ENCODE measurements at places on chromosomes 1 and 21.

DNA sequence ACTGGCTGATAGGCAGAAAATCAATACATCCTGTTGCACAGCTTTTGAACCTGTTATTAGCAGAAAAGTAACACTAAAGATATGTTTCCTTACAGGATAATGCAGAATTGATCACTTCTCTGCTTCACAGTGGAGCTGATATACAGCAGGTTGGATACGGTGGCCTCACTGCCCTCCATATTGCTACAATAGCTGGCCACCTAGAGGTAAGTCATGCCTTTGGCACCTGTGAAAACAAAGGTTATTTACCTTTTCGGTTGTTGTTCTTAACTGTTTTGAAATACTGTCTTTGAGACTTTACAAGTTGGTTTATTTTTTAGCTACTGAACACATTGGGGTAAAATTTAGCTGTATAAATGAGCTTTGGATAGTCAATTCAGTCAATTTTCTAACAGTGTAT is 36.3 kb downstream of the TNNI3K start:
- H3K4me1 ChIP-seq, result no peaks in the 10 kb centered on the region
- H3K36me3 ChIP-seq, result no peaks in the 10 kb centered on the region
- DNase-seq, result no peak
- H3K27ac ChIP-seq, result no peak overlapping the region
- 0 out of 2 replicates have a peak, but pooled peaks cover 10% of the 10 kb centered on the region for H3K27me3 ChIP-seq

- no peaks in the 10 kb centered on the region for H3K4me1 ChIP-seq
- H3K4me3 ChIP-seq, result no peak overlapping the region
- no peaks in the 10 kb centered on the region for H3K27me3 ChIP-seq
These were observed 47.9 kb upstream of the NUF2 start for GRCh38 chr1:163273766-163274441.

- H3K27me3 ChIP-seq, result no peaks in the 10 kb centered on the region
- no peak overlapping the region for H3K27ac ChIP-seq
- no peak overlapping the region for H3K4me3 ChIP-seq
These were observed 8.7 kb downstream of the TMPRSS3 start for GRCh38 chr21:42387164-42387563.

DNA sequence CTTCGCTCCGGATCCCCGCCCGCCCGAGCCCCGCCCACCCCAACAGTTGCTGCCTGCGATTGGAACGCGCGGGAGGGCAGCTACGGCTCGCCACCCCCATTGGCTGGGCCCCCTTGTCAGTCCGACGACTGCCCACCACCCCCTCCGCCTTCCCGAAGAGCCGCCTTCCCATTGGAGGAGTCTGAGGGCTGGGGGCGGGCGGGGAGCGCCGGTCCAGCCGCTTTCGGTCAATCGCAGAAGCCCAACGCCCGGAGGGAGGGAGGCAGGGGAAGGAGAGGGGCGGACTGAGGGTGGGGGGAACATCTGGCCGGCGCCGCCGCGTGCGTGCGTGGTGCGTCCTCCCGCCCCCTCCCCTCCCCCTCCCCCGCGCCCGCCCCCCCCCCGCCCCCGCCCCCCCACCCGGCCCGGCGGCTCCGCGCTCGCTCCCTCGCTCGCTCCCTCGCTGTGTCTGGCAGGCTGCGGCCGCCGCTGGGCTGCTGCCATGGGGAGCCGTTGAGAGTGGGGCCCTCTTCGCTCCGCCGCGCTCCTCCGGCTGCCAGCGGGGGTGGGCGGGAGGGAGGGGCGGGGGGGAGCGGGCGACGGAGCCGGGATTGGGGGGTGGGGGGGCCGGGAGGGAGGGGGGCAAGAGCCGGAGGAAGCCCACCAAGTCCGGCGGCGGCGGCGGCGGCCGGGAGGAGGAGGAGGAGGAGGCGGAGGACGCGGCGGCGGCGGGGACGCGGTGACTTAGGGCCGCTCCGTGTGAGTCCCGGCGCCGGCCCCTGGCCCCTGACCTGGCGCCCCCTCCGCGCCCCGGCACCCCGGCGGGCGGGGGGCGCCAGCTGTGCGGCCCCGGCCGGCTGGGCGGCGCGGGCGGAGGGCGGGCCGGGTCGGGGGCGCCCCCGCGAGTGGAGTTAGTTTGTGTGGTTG is 2.6 kb upstream of the ZBTB18 start:
- peak; percentile 99 for DNase-seq
- H3K27me3 ChIP-seq, result 0 out of 2 replicates have a peak, but pooled peaks cover 2% of the 10 kb centered on the region
- no peak overlapping the region for H3K27ac ChIP-seq
- H3K4me3 ChIP-seq, result peak overlapping the region; percentile 98

GRCh38 chr1:116359060-116359830 is 13.8 kb upstream of the ATP1A1 start:
- H3K4me1 ChIP-seq, result peaks cover 43% of the 10 kb centered on the region
- DNase-seq, result peak; percentile 83
- no peaks in the 10 kb centered on the region for H3K36me3 ChIP-seq
- H3K27me3 ChIP-seq, result no peaks in the 10 kb centered on the region
- no peak overlapping the region for H3K4me3 ChIP-seq
- H3K27ac ChIP-seq, result peak overlapping the region; percentile 4

DNA sequence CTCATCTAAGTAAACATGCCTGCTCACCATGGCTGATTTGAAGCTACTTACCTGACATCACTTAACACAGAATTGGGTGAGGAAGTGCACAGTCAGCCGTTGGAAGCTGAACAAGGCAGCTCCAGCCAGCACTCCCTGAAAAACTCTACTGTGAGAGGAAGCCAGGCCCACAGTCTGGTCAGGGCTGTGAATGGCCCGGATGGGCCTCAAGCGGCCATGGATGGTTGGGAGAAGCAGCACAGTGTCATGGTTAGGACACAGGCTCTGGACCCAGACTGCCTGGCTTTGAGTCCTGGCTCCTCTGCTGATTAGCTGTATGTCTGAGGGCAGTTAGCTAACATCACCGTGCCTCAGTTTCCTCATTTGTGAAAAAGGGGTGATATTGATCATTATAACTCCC is 267.8 kb downstream of the GRIK3 start:
- H3K27ac ChIP-seq, result no peak overlapping the region
- no peak for DNase-seq

DNA sequence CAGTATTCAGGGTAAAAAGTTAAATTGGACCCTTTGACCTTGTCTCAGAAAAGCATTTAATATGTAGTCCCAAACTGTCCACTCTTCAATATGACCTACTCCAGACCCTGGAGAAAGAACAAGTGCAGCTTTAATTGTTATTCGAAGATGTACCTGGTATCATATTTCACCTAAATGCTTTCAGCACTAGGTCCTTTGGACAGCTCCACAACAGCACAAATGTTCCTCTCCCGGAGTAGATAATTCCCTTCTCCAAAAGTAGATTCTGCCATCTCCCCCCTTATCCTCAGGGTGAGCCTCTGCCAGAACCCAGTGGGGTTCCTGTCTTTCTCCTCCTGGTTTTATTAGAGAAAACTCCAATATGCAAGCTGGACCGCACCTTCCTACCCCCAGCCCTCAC is 104.5 kb upstream of the AJAP1 start:
- H3K4me1 ChIP-seq, result no peaks in the 10 kb centered on the region
- DNase-seq, result peak; percentile 12
- no peak overlapping the region for H3K27ac ChIP-seq
- no peaks in the 10 kb centered on the region for H3K27me3 ChIP-seq

- H3K27me3 ChIP-seq, result no peaks in the 10 kb centered on the region
- H3K4me3 ChIP-seq, result no peak overlapping the region
- H3K4me1 ChIP-seq, result peaks cover 43% of the 10 kb centered on the region
These were observed 42.2 kb upstream of the COL18A1 start for GRCh38 chr21:45362748-45363145.

GRCh38 chr1:80657044-80657643 is 1143.6 kb upstream of the ADGRL2 start:
- H3K4me1 ChIP-seq, result peaks cover 11% of the 10 kb centered on the region
- H3K4me3 ChIP-seq, result no peak overlapping the region
- H3K27me3 ChIP-seq, result no peaks in the 10 kb centered on the region

DNA sequence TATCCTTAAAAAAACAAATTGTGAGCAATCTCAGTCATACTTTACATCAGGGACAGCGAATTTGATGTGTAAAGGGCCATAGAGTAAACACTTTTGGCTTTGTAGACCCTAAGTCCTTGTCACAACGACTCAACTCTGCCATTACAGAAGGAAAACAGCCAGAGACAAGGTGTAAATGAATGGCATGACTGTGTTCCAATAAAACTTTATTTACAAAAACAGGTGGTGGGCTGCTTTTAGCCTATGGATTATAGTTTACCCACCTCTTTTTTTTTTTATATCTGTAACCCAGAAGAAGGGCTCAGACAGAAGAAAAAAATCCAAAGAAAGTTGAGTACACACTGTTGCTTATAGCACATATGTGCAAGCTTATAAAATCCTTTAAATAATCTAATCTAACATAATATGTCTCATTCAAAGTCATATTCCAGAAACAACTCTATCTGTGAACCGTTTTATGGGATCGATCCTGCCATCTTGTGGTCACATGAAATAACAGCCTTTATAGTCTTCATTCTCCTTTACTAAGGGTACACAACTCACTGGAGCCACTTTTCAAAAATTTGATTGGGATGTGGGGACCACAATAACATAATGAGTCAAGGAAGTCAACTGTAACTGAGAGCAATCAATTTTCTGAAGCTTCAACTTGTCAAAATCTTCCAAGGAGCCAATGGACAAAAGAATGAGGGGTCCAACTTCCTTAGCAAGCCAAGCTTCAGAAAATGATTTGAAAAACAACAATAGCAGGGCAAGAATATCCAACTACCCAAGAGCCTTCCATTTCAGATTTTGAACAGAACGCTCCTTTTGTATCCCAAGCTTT is 142.2 kb upstream of the KRTAP19-8 start:
- no peak overlapping the region for H3K27ac ChIP-seq
- DNase-seq, result peak; percentile 71
- no peaks in the 10 kb centered on the region for H3K36me3 ChIP-seq
- no peak overlapping the region for H3K4me3 ChIP-seq
- H3K4me1 ChIP-seq, result no peaks in the 10 kb centered on the region

DNA sequence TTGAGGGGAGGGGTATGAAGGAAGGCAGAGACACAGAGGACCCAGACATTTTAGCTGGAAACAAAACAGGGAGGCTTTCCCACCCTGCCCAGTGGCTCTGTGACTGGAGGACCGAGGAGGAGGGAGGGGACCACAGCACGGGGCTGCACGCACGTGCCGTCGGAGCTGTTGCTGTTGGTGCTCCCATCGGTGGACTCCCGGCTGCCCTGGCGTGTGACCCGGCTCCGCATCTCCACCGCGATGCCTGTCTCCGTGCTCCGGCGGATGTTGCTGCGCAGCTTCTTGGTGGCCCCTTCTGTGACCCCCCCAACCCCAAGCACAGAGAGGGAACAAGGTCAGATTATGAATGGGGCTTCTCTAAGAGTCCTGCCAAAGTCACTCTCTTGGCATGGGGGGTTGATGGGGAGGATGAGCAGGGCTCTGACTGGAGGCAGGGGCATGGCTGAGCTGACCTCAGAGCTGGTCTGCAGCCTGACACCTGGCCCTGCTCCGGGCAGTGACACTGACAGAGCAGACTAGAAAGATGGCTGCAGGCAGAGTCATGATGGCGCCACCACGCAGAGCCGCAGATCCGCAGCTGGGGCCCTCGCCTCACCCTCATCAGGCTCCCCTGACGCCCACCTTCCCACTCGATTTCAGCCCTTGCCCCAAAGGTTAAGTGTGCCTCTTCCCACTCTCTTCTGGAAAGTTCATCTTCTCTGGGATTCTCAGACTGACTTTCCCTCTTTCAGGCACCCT is 29.6 kb downstream of the RIMS3 start:
- H3K4me3 ChIP-seq, result no peak overlapping the region
- DNase-seq, result no peak
- H3K27me3 ChIP-seq, result no peaks in the 10 kb centered on the region
- no peaks in the 10 kb centered on the region for H3K36me3 ChIP-seq
- no peaks in the 10 kb centered on the region for H3K4me1 ChIP-seq

GRCh38 chr1:38207275-38207674 is 160.7 kb upstream of the POU3F1 start:
- H3K27me3 ChIP-seq, result peaks cover 13% of the 10 kb centered on the region
- no peak overlapping the region for H3K27ac ChIP-seq
- H3K4me1 ChIP-seq, result no peaks in the 10 kb centered on the region
- no peak for DNase-seq
- no peaks in the 10 kb centered on the region for H3K36me3 ChIP-seq
- no peak overlapping the region for H3K4me3 ChIP-seq

GRCh38 chr1:205542367-205542766 is 37.9 kb downstream of the CDK18 start:
- peaks cover 43% of the 10 kb centered on the region for H3K4me1 ChIP-seq
- H3K27me3 ChIP-seq, result no peaks in the 10 kb centered on the region
- no peak overlapping the region for H3K27ac ChIP-seq

GRCh38 chr1:207850621-207851407 is 60.1 kb downstream of the CD34 start:
- no peaks in the 10 kb centered on the region for H3K27me3 ChIP-seq
- H3K27ac ChIP-seq, result no peak overlapping the region
- no peak for DNase-seq
- peaks cover 40% of the 10 kb centered on the region for H3K4me1 ChIP-seq
- H3K4me3 ChIP-seq, result no peak overlapping the region

DNA sequence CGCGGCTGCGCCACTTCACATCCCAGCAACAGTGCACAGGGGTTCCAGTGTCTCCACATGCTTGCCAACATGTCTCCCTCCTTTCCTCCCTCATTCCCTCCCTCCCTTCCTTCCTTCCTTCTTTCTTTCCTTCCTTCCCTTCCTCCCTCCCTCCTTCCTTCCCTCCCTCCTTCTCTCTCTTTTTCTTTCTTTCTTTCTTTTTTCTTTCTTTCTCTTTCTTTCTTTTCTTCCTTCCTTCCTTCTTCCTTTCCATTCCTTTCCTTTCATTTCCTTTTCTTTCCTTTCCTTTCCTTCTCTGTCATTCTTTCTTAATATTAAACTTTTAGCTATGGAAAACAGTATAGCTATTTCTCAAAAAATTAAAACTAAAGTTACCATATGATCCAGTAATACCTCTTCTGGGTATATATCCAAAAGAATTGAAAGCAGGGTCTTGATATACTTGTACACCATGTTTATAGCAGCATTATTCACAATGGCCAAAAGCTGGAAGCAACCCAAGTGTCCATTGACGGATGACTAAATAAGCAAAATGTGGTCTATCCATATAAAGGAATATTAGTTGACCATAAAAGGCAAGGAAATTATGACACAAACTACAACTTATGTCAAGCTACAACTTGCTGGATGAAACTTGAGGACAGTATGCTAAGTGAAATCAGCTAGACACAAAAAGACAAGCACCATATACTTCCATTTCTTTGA is 55.0 kb upstream of the TLR5 start:
- no peaks in the 10 kb centered on the region for H3K27me3 ChIP-seq
- no peaks in the 10 kb centered on the region for H3K4me1 ChIP-seq
- no peaks in the 10 kb centered on the region for H3K36me3 ChIP-seq
- no peak overlapping the region for H3K4me3 ChIP-seq

- H3K27ac ChIP-seq, result no peak overlapping the region
- H3K36me3 ChIP-seq, result no peaks in the 10 kb centered on the region
- H3K4me3 ChIP-seq, result no peak overlapping the region
- H3K27me3 ChIP-seq, result no peaks in the 10 kb centered on the region
- DNase-seq, result no peak
These were observed 25.4 kb downstream of the ATP5PO start for GRCh38 chr21:33890187-33890586.

GRCh38 chr1:27789540-27790041 is 16.6 kb downstream of the STX12 start:
- no peak overlapping the region for H3K27ac ChIP-seq
- H3K4me1 ChIP-seq, result peaks cover 7% of the 10 kb centered on the region
- no peak for DNase-seq
- H3K27me3 ChIP-seq, result no peaks in the 10 kb centered on the region
- no peak overlapping the region for H3K4me3 ChIP-seq
- peaks cover 16% of the 10 kb centered on the region for H3K36me3 ChIP-seq

All from PC-3 (cell line).